ENCODE measurements at places on chromosomes 2 and 18. TPM values are rescaled to one million over a fixed set of nuclear protein-coding genes. Genes with fewer than 3 reads are reported as not detected.

Gene GLB1L
- total RNA-seq, result 12.9 TPM

DNA sequence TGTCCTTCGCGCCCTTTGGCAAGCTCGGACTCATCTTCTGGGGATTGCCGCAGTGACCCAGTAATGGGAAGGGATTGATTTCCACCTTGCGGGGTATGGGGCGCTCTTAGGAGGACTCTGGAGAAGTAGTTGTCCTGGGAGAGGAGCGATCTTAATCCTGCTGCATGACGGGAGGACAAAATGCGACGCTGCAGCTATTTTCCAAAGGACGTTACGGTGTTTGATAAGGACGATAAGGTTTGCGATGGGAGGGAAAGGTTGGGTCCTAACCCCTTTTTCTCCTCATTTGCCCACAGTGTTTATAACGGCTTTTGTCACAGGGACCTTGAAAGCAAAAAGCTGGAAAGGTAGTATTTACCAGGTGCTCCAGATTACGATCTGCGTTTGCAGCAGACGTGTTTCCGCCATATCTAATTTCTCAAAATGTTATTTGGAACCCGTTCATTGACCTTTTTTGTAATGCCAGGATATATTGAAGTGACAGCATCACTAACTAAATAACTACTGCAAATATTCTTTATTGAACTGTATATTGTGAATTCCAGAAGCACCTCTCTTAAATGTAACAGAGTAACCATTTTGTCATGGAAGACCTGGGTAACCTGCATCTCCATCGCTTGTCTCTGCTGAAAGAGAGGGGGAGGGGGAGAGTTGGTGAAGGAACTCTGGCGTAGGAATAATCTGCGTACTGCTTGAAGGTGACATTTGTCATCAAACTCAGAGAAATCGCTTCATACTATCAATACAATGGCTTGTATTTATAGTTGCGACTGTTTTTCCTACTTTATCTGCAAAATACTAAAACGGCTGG, 590 bp downstream of the MDH1 start:
- DNase-seq, result no peak

DNA sequence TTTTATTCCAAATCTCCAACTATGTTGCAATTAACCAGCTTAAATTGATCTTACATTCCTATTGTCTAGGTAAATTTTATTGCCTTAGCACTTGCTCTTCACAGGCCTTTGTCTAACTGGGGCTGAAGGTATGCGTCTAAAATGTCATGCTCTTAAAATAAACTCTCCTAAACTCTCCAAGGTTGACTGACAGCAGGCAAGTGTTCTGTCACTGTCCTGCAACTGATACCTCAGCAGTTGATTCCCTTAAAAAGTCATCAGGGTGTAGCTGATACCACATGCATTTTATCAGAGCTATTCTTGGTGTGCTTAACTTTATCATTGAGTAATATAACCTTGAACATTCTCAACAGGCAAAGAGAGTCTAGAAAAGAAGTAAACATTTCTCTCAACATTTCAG, 680 bp downstream of the TTN start:
- no peak for DNase-seq

DNA sequence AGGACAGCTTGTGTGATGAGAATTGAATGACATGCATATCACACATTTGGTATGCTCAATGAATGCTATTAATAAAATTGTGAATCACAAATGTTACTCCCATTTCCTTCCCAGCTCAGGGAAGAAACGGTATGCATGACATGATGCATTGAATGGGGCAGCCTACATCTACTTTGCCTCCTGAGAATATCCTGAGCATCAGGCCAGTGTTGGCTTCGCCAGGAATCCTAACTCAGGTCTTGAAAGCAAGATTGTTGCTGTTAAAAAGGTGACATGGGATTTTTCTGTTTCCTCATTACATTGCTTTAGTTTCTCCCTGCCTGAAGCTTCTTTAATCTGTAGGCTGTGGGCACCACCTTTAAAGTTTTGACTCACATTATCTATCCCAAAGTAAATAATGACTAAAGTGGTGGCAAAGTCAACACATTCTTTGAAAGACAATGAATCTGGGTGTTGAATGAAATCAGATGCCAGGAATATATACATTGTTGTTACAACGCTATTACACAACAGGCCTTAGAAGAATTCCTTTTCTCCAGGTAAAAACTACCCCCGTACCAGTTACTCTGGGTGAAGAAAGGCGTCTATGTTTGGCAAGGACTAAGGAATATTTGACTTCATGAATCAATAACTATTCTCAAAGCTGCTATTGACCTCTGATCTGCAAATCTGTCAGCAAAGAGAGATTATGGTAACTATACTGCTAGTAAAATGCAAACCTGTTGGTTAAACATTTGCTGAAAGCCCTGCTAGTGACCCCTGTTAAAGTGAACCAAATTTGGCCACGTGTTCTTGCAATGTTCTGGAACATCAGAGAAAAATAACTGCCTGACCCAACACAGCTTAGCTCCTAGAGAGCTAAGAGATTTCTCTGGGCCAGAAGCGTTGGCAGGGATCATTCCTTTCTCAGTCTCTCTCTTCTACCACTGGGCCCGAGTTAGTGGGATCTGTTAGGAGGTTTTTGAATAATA, 30.5 kb upstream of the NEDD4L start:
- DNase-seq, result peak; percentile 84

DNA sequence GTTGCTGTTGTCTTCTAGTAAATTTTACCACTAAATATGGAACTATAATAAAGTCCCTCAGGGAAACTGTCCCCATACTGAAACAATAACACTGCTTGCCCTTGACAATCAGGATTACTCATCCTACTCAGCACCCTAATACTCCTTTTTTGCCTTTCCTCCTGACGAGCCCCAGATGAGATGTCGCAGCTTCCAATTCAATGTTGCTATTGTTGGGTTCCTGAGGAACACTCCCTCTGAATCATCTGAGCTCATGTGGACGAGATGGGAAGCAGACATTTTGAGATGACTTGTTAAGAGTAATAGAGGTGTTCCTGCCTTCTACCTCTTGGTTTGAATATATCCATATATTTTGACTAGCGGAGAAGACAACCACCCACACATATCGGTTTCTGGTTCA, 187.8 kb upstream of the FAM98A start:
- DNase-seq, result no peak

DNA sequence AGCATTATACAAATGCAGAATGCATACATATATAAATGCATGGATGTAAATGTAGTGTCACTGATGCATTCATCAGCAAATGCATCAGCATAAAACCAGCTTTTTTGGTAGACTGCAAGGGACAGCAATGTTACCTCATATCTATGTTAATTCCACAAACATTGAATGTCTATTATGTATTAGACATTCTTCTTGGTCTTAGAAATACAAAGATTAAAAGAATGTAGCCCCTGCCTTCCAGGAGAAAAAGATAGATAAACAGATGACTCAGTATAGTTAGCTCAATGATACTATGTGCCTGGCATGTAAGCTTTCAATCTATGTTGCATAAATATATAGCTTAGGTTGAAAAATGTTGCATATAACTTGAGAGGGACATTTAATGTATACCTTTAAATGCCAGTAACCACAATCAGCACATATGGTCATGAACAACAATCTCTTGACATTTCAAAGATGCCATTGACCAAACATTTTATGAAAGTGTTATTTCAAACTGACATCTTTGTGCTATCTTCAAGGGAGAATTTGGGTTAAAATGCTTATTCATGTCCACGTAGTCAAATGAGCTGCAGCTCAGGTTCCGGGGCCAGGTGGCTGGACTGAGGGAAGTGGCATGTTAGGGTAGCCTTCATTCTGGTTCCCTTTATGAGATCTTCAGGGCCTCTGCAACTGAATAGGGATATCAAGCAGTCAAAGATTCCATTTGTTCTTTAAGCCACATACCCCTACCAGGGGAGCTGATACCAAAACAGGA, 45.2 kb upstream of the GCG start:
- DNase-seq, result no peak

DNA sequence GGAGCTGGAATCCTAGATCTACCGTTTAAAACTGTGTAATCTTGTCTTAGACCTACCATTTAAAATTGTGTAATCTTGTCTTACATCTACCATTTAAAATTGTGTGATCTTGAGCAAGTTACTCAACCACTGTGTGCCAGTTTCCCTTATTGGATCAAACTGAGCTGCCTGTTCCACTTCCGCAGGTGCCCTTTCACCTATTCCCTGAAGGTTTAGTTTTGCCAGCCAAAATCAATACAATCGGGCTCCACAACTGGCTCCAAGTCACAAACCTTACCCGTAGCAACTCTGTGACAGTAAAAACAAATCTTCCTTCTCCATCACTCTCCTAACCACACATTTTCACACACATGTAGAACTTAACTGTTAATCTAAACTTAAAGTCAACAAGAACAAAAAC, 20.1 kb downstream of the DOCK10 start:
- DNase-seq, result peak; percentile 62

GRCh38 chr2:70684846-70685622, 83.0 kb downstream of the ADD2 start:
- no peak for DNase-seq

GRCh38 chr2:69559442-69560146, 83.9 kb downstream of the AAK1 start:
- DNase-seq, result peak; percentile 86

DNA sequence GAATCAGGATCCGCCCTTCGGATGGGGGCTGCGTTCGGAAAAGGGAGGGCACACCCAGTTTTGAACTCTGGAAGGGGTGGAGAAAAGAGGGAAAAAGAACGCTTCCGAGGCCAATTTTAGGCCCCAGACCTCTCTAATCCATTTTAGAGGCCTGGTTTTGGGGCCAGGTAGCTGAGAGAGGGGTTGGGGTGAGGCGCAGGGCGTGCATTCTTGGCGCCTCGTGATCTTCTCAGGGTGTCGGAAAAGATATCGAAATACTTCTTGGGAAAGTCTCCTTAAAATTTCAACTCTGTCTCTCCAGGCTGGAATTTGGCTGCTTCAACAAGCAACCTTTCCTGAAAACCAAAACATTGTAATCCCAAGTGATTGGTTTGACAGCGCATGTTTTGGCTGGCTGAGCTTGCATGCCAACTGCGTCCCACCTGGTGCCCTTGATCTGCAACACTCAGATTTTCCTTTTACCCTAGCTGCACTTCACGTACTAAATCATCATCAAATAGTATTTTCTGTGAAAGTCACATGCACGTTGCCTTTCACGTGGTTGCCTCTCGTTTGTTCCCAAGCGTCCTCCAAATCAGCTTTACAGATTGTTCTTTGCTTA, 864 bp upstream of the XPO1 start:
- peak; percentile 41 for DNase-seq

- no peak for DNase-seq
Measured at GRCh38 chr2:22497064-22497463, 887.9 kb upstream of the KLHL29 start.

Gene STAT4
- total RNA-seq, result 3.0 TPM

- DNase-seq, result no peak
Measured at GRCh38 chr2:128233790-128234395, 84.8 kb downstream of the HS6ST1 start.

GRCh38 chr2:173307293-173307692, 47.4 kb upstream of the CDCA7 start:
- DNase-seq, result peak; percentile 11

GRCh38 chr18:61785588-61785987, 107.2 kb downstream of the RNF152 start:
- no peak for DNase-seq

GRCh38 chr2:143833015-143833660, 686.8 kb downstream of the ZEB2 start:
- DNase-seq, result no peak

DNA sequence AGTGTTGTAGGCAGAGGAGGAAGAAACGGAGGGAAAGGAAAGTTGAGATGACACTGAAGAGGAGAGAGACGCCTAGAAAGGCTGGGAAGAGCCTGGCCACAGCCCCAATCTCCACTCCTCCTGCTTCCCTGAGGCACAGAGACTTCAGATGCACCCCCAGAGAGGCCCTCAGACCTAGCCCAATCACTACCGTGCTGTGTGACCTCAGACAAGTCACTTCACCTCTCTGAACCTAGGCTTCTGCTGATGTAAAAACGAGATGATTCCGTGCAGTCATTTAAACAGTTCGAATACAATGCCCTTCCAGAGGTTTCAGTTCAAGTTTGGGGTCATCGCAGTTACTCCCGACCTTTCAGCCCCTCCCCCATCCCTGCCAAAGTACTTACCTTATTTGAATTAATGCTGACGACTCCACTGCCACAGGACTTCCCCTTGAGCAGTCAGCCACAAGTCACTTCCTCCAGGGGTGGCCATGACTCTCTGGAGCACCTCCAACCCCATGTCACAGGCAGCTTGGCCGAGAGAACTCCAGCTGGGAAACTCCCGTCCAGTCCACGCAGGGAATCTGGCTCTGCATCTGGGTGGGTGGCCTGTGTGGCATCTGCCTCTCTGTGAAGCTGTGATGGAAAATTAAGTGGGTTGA, 105.2 kb upstream of the ID2 start:
- DNase-seq, result no peak

Gene RESP18
- total RNA-seq, result not detected

Gene MYL1
- total RNA-seq, result not detected

- peak; percentile 4 for DNase-seq
Measured at GRCh38 chr2:55365303-55365702, 54.4 kb downstream of the CCDC88A start.

Data from renal cortical epithelial cell (primary cell).